ENCODE measurements at places on chromosomes 3 and 15.
A peak's percentile ranks its signal among the peaks of the same experiment; 100 is the strongest.

GRCh38 chr3:89586256-89586655 is 478.8 kb downstream of the EPHA3 start:
- no peak for DNase-seq

GRCh38 chr15:92616621-92617548 is 38.7 kb downstream of the FAM174B start:
- no peak for DNase-seq

- no peak for DNase-seq
Observed at GRCh38 chr15:59876140-59876539, 128.0 kb upstream of the FOXB1 start.

GRCh38 chr3:34675383-34676120 is 877.1 kb downstream of the PDCD6IP start:
- peak; percentile 9 for DNase-seq

GRCh38 chr15:99137111-99137546 is 32.2 kb downstream of the SYNM start:
- no peak for DNase-seq

- peak; percentile 90 for DNase-seq
Observed at GRCh38 chr15:73983211-73983727, 8.8 kb downstream of the STOML1 start.

DNA sequence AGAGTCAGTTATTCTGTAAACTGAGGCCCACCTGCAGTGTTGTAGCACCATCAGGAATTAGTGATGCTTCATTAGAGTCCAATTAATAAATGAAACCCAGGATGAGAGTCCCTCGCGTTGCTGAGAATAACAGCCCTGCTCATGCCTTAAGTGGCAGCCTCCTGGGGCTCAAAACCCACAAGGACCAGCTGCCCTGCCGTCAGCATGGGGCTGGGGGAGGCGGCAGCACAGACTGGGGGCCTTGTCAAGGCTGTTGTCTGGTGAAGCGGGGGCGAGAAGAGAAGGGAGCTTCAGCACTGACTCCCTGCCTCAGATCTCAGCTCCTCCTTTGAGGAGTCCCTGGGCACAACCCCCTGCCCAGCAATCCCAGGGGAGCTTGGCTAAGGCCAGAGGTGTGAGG is 21.0 kb downstream of the CCDC33 start:
- no peak for DNase-seq

- DNase-seq = no peak
Observed at GRCh38 chr15:81032818-81033217, 32.1 kb downstream of the TLNRD1 start.

DNA sequence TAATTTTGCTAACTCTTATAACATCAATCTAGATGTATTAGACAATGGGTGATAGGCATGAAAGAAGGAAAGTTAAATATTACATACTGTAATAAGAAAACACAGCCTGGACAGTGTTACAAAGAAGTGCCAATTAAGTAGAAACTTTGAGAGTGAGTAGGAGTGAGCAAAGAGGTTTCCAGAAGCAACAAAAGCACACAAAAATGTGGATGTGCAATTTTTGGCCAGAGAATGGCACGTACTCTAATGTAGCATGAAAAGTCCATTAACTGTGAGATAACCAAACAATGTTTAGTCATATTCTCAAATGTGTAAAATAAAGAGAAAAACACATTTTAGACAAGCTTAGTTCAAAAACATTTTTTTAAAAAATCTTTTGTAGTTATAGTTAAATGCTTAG is 567.3 kb downstream of the ROBO1 start:
- no peak for DNase-seq

DNA sequence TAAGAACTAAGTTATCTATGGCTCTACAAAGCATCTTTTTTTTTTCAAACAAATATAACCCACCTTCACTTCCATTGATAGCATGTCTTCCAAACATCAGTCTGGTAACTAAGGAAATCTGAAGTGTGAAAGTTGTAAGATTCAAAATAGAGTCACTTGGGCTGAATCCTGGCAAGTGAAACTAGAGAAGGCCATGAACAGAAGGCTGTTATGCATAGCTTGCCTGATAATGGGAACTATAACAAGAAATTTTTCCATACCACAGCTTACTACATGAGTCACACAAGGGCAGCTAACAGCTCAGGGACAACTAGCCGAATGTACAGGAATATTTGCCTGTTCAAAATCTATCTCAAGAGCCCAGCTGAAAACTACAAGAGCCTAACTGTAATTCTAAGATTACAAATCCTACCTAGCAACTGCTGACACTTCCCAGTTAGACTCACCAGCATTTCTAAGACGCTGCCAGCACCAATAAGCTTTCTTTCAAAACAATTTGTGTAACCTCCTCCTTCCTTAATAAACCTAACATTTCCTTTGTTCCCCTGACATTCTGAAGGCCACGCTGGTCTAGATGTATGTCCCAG is 1066.5 kb downstream of the PLOD2 start:
- DNase-seq = peak; percentile 65

DNA sequence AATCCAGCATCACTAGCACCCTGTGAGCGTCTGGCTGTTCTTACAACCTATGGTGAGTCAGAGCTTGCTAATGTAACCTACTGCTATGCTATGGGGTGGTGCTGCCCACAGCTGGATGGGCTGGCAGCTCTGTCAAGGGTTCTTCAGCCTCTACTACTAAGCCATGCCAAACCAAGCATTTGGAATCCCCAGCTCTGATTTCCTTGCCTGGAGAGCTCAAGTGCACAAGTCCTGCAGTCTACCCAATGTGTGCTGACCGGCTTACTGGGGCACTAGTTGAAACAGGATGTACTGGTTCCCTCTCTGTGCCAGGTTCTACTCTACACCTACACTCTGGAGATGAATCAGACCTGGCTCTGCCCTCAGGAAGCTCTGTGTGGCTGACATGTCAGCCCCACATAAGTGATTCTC is 4.2 kb downstream of the TEX264 start:
- peak; percentile 93 for DNase-seq

DNA sequence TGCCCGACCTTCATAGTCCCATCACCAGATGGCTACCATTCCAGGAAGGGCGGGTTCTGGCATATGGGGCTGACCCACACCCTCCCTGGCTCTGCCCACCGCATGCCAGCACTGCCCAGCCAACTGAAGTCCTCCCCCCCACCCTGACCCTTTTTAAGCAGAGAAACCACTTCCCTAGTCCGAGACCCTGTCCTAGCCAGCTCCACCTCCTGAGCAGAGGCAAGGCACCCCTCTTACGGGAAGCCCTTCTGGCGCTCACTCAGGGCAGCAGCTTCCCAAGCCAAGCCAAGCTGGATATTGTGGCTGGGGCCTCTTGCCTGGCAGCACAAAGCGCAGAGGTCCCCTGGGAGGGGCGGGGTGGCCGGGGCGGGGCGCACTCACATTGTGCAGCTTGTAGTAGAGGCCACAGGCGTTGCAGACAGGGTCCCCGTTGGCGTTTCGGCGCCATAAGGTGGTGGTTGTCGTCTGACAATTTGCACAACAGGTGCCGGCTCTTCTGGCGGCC is 11.5 kb downstream of the GATA2 start:
- no peak for DNase-seq

DNA sequence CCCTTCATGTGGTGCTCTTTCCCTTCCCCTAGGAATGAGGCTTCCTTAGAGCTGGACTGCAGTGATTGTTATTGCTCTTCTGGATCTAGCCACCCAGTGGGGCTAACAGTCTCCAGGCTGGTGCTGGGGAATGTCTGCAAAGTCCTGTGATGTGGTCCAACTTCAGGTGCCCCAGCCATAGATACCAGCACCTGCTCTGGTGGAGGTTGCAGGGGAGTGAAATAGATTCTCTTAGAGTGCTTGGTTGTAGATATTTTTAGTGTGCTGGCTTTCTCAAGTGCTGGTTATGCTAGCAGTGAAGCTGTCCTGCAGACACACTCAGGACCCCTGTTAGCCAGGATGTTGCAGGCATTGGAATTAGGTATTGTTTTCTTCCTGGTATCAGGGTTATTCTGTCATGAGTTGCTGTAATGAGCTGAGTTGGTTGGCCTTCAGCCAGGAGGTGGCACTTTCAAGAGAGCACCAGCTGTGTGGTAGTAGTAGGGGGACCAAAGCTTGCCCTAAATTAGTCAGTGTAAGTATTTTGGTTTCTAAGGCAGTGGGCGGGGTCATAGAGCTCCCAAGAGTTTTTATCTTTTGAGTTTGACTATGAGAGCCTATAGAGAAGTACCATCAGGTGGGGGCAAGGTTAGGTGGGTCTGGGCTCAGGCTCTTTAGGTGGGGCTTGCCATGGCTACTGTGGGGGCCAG is 317.5 kb upstream of the SGO1 start:
- DNase-seq = no peak

DNA sequence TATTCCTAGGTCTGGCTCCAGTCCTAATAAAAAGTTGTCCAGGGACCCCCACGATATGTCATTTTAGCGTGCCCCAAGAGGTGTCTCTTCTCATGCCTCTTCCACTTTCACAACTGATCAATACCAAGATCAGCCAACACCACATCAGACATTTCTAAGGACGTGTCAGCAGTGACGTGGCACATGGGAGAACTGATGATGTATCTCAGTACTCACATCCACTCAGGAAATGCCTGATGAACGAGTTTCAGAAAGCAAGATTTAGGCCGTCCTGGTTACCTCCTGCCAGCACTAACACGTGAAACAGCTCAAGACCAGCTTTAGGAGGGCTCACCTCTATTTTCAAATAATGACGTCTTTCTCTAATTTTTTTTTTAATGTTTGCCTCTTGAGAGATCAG is 19.6 kb downstream of the VGLL4 start:
- peak; percentile 72 for DNase-seq

- DNase-seq = no peak
Observed at GRCh38 chr15:71627604-71628003, 182.8 kb upstream of the NR2E3 start.

GRCh38 chr3:57977818-57978235 is 30.4 kb upstream of the FLNB start:
- peak; percentile 66 for DNase-seq

DNA sequence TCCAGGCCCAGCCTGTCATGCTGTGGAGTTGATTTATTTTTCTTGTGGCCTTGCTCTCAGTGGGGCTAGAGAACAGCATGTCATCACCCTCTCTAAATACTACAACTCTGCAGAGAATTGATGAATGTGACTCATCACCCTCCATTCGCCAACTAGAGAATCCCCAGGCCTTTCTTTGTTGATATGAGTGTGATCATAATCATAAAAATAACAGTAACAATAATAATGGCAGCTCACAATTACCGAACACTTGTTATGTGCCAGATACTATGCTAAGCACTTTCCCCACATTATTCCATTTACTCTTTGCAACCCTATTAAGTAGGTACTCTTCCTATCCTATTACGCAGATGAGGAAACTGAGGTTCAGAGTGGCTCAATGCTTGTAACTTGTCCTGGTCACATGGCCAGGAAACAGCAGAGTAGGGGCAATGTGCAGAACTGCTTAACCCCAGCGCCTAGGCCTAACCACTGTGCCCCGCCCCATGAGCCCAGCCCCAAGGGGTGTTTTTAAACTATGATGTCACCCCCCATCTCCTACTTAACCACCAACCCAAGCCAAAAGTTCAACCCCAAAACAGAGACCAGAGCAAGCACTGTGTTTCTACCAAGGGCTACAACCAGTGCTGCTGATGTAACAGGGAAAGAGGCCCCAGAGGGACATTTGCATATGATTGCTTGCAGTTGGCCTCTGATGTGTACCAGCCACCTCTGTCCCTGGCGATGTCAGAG is 104.5 kb downstream of the ADCY5 start:
- DNase-seq = no peak

DNA sequence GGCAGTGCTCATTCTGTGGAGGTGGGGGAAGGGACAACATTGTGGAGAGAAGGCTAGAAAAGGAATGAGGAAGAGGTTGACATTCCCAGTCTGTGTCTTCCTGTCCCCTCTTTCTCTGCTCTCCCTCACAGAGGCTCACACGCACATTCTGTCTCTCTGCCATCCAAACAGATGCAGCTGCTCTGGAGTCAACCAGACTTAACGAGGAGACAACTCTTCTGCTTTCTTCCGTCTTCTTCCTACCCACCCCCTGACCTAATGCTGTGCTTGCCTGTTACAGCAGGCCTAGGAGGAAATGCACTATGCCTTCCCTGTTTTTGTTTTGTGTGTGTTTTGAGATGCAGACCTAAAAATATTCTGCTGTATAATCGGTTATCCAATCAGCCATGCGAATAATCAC is 121.9 kb downstream of the CACNA1D start:
- DNase-seq = no peak

- peak; percentile 90 for DNase-seq
Observed at GRCh38 chr15:78065284-78065872, 12.1 kb downstream of the TBC1D2B start.

- no peak for DNase-seq
Observed at GRCh38 chr3:15391007-15391406, 36.3 kb downstream of the METTL6 start.

GRCh38 chr3:101813817-101814440 is 34.9 kb downstream of the NXPE3 start:
- peak; percentile 39 for DNase-seq

DNA sequence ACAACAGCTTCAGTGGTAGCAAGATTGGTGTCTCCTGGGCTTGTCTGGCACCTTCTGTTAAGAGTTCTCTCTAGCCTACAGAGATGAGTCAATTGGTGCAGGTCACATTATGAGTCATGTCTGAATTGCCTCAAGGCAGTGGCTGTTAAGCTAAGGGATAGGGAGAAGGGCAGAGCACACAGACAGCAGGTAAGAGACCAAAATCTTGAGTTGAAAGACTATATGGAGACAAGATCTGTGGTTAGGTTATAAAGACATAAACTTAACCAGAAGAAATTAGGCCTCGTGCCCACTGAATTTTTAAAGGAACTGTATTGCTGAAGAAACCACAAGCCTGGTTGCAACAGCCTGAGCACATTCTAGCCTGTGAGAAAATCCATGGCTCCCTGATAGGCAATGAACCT is 19.2 kb upstream of the KPNA1 start:
- DNase-seq = peak; percentile 97

DNA sequence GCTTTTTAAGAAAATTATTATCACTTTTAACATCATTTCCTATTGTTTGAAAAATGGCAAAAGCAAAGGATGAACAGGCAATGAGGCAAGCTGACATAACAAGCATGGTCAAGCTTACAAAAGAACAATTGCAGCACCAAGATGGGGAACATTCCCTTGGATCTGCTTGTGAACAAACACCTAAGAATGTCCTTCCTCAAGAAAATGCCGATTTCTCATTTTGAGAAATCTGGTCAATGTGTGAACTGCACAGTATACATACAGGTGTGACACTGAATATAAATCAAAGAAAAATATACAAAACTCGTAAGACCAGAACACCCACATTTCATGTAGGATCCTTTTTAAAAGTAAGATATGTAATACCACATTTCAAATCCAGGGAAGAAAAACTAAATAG is 58.9 kb downstream of the LRRFIP2 start:
- peak; percentile 81 for DNase-seq

DNA sequence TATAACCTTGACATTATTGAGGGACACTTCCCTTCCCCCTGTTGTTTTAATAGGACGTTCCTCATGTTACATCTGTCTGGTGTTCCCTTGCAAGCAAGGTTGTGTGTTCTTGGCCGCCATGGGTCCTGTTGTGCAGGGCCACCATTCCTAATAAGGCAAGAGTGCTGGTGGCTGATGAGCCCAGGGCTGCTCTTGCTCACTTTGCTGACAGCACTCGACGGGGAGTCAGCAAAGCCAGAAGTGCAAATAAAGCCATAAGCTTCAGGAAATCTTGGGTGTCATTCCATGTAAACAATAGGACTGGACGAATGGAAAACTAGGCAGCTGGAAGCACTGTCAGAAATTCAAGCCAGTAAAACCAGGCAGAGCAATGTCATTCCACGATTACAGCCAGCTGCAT is 75.8 kb downstream of the SQOR start:
- DNase-seq = no peak

Measured in epithelial cell of esophagus (primary cell).